ENCODE measurements at places on chromosomes 3 and 15.

- DNase-seq = peak; percentile 73
Observed at GRCh38 chr15:64845183-64845611, 3.5 kb downstream of the PLEKHO2 start.

- DNase-seq = no peak
Observed at GRCh38 chr3:69665026-69665737, 74.1 kb upstream of the MITF start.

- no peak for DNase-seq
Observed at GRCh38 chr15:69402816-69403215, 11.3 kb upstream of the KIF23 start.

- no peak for DNase-seq
Observed at GRCh38 chr3:194203482-194204041, 67.6 kb downstream of the HES1 start.

- DNase-seq = peak; percentile 52
Observed at GRCh38 chr3:149245738-149246451, 24.3 kb upstream of the CP start.

GRCh38 chr15:88049506-88049905 is 207.0 kb downstream of the NTRK3 start:
- no peak for DNase-seq

DNA sequence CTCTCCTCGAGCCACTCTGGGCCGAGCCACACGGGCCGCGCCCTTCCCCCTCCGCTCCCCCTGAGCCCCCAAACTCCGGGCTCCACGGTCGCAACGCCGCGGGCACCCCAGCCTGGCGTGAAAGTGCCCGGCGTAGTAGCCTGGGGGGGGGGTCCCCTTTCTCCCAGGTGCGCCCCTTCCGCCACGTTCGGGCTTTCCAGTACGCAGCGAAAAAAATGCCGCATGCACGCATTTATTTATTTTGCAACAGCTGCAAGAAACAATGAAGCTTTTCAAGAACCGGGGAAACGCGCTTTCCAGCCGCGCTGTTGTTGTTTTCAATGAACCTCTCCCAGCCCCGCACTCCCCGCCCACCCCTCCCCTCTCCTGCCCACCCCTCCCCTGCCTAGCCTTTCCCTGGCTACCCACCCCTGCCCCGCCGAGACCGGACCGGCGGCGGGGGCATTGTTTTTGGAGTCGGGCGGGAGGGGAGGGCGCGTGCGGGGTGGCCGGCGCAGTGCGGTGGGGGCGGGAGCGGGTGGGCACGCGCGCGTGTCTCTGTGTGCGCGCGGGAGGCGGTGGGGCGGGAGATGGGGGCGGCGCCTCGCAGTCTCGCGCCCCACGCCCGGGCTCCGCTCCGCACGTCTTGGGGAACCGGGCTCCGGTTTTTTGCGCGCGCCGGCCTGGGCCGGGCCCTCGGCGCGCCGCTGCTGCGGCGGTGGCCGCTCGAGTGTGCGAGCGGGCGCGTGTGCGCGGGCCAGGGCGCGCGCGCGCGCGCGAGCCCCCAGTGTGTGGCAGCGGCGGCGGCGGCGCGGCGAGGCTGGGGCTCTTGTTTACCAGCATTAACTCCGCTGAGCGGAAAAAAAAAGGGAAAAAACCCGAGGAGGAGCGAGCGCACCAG is at the start of gene IGF1R:
Gene IGF1R, plus strand, starts transcription at position 766 of the 880 bp plus-strand sequence. CDS start 1,043 bp downstream, outside the sequence.
- peak; percentile 97 for DNase-seq

- DNase-seq = no peak
Observed at GRCh38 chr3:52484680-52485461, 10.3 kb upstream of the STAB1 start.

DNA sequence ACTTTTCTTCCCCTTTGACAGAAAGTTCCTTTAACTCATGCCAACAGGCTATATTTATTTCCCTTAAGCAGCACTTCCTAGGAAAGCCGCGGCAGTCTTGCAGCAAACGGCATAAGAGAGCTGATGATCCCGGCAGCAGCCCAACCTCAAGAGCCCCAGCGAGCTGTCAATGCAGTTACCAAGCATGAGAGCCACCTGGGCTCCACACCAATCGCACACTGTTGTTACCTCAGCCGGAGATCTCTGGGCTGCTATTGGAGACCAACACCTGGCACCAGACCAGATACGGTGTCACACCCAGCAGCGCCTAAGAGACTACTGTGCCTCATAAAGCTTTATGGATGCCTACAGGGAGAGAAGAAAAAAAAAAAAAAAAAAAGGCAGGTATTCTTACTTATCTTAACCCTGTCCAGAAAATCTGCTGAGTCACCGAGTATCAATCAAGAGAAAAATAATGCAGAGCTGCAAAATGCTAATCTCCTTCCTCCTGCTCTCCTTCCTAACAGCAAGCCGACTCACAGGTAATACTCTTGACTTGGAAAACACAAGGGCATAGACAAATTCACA is 11.7 kb downstream of the ABCC5 start:
- DNase-seq = peak; percentile 90

GRCh38 chr15:90988296-90988695 is 6.0 kb downstream of the PRC1 start:
- no peak for DNase-seq

DNA sequence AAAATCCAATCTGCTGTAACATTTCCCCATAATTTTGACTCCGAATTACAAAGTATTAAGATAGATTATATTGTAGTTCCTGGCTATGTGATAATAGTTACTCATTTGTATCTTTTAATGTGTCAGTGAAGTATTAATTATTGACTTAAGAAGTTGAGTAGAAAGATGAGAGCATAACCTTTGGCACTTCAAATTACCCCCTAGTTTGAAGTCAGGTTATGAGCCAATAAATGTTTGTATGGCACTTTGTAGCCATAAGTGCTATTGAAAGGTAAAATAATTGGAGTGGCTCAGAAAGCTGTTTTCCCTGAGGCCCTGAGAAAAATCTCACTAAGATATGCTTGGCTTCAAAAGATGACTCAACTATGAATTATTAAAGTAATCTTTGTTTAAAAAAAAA is 31.0 kb downstream of the IREB2 start:
- DNase-seq = no peak

DNA sequence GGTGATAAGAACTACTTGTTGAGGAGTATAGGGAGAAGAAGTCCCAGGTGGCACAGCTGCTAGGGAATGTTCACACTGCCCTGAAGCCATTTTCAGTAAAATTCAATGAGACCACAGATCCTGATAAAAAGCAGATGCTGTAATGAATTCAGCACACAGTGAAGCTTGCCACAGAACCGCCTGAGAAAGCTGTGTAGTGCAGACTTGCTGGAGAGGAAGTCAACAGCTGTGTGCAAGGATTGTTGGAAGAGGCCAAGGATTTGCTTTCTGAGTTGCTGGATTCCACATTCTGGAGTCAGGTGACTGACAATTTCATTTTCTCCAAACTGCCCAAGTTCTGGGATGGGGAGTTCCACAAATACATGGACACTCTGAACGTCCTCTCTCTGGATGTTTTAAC is 70.9 kb downstream of the ANP32A start:
- DNase-seq = no peak

DNA sequence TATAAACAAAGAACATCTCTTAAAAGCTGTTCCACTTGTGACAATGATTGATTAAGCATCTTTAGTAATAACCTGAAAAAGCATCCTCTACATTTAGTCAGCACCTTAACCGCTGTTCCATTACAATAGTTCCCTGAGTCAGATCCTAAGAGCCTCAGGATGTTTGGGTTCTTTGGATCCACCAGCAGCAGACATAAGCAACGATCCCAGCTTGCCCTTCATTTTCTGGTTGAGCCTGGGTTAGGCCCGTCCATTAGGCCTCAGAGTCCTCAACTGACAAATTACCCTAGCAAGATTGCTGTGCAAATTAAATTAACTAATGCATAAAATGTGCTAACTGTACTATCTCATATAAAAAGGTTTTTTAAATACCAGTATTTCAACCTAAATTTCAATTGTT is 42.3 kb upstream of the ROBO1 start:
- no peak for DNase-seq

DNA sequence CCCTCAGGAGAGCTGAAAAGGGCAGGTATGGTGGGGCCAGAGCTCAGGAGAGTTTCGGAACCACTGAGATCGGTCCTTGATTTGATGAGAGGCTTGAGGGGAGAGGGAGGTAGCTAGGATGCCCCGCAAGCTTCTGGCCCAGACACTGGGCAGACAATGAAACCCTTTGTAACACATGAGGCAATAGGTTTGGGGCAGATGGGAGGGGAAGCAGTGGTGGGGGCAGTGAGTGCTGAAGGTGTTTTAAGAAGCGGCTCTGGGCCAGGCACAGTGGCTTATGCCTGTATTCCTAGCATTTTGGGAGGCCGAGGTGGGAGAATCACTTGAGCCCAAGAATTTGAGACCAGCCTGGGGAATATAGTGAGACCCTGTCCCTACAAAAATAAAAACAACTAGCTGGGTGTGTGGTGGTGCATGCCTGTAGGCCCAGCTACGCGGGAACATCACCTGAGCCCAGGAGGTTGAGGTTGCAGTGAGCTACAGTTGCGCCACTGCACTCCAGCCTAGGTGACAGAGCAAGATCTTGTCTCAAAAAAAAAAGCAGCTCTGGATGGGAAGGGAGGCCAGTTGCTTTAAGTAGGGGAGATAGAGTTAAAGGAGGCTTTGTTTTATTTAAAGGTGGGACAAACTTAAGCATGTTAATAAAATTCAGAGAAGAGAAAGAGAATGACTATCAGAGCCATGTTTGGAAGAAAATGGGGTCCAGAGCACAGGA is 9.6 kb upstream of the SNX22 start:
- no peak for DNase-seq

DNA sequence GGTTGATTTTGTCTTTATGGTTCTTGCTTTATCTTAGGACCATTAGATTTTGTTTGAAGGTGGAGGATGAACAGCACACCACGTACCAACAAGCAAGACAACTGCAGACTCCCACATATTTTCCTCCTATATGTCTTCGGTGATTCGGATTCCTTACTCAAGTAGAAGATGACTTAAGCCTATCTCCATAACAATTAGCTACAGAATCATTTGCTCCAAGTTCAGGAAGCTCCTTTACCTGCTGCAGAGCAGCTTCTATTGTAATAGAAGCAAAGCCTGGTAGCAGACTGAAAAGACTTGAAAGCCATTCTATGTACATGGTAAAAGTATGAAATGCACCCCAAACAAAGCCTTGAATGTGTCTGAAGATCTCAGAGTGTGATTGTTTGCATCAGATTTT is 229.0 kb downstream of the SOX2 start:
- no peak for DNase-seq

GRCh38 chr15:45776772-45777171 is 141.9 kb downstream of the SQOR start:
- no peak for DNase-seq

GRCh38 chr3:120985242-120985641 is 77.2 kb downstream of the STXBP5L start:
- no peak for DNase-seq

GRCh38 chr3:81753416-81754027 is 7.9 kb downstream of the GBE1 start:
- DNase-seq = no peak

DNA sequence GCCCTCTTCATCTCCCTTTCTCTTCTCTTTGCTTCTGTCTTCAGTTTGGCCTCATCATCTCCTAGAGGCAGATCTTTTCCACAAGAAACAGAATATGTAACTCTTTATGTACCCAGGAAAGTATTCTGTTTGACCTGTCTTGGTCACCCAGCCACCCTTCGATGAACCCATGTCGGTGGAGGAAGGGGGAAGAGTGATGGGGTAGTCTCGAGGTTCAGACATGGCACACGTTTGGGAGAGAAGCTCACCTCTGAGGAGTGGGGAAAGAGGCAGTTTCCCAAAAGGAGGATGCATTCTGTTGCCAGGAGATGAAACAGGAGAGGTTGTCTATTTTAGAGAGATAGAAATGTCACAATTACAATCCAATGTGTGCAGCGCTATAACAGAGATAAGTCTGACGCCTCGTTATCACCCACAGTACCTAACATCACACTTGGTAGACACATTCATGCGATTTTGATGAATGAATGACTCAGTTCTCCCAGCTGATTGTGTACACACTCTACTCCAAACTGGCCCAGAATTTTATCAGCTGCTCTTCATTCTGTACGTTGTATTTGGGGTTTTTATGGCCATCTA is 722 bp upstream of the CCDC50 start:
- DNase-seq = no peak

DNA sequence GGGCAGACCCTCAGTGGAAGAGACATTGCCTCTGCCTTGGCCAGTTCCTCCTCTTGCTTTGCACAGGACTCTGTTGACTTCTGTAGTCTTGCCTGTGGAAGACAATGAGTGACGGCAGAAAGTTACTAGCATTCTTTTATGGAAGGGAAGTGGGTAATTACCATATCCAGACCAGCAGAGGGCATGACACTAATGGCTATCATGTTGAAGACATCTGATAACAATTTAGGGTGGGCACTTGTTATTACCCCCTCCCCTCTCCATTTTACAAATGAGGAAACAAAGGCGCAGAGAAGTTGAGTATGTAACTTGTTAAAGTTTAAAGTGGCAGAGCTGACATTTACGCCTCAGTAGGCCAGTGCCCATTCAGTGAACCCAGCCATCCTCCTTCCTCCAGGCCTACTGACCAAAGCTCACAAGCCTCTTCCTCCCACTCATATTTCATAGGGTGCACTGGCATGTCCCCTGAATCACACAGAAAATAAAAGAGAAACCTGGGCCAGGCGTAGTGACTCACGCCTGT is 48.2 kb upstream of the FMN1 start:
- DNase-seq = peak; percentile 30

- DNase-seq = no peak
Observed at GRCh38 chr3:155407971-155408370, 114.5 kb upstream of the STRIT1 start.

GRCh38 chr3:190081389-190081788 is 39.3 kb downstream of the P3H2 start:
- DNase-seq = no peak

DNA sequence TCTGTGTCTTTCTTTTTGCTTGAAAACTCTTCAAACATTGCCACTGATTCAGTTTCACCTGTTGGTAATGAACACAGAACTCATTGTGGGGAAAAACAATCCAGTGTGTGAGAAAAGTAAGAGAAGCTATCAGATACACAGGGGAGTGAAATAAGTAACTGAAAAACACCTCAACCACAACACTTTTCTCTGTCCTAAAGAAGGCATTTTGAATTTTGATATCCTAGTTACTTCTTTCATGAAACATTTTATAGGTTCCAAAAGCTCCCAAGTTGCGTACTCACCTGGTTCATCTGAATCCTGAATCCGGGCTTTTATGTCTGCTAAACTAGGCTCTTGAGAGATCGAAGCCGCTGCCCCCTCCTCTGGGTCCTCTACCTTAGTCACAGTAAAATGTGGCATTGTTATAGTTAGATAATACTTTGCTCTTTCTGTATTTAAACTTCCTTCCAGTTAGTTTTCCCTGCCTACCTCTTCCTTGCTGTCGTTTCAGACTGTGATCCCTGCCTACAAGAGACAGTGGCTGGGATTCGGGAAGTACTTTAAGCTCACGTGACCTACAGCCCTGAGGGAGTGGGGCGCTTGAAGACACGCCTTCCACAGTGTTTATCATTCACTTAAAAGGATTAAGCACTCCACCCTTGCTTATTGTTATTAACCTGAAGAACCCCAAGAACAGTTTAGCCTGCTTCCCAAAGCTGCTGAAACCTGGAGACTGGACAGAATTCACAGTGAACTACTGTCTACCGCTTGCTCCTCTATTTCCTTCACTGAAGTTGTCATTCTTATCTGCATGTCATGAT is 19.1 kb downstream of the SLC12A6 start:
- peak; percentile 64 for DNase-seq

All from suppressor macrophage (primary cell).